ENCODE measurements at places on chromosomes 5 and 9.

- DNase-seq = no peak
Observed at GRCh38 chr5:155504606-155505005, 491.1 kb downstream of the KIF4B start.

DNA sequence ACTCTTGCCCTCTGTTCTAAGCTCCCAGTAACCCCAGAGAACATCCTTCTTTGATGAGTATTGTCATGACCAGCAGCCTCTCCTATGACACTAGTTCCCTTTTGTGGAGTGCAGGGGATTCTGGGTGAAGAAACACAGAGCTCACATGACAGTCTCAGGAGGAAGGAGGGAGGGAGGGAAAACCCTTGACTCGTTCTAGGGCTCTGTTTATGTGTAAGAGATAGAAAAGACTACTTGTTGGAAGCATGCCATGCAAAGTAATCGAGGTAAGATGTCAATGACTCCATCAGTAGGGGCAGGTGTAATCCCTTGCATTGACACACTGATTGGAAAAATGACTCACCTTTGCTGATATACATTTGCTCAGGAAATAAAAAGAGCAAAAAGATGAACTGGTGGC, 190.2 kb upstream of the ELL2 start:
- no peak for DNase-seq

DNA sequence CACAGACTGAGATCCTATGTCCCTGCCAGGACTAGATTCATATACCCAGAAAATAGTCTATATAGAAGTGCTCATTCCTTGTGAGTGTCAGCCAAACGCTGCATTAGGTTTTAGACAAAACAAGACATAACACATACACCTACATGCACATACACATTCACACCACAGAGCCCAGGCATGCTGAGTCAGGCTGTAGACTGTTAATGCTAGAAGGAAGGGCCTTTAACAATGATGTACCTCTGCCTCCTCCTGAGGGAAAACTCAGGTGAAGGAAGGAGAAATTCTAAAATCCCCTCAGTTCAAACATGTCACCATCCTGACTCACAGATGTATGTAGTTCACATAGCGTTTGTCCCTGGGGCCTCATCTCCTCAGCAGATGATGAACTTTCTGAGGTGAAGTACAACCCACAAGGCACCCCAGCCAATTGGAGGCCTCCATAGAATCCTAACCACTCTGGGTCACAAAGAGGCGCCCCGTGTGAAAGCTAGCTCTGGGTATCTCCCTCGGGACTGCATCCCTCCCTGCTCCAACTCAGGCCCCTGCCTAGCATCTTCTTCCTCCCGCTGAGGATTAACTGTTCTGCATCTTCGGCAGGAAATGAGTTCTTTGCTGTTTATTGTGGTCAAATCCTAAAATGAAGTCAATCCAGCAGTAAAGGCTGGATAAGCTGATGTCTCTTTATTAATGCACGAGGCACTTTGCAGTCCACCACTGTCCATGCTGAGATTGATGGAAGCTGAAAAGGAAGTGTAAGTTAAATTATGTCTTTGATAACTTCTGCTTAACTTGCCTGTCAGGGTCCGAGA, 40.8 kb upstream of the FSTL4 start:
- no peak for DNase-seq

GRCh38 chr9:950139-950538, 26.3 kb upstream of the DMRT3 start:
- no peak for DNase-seq

DNA sequence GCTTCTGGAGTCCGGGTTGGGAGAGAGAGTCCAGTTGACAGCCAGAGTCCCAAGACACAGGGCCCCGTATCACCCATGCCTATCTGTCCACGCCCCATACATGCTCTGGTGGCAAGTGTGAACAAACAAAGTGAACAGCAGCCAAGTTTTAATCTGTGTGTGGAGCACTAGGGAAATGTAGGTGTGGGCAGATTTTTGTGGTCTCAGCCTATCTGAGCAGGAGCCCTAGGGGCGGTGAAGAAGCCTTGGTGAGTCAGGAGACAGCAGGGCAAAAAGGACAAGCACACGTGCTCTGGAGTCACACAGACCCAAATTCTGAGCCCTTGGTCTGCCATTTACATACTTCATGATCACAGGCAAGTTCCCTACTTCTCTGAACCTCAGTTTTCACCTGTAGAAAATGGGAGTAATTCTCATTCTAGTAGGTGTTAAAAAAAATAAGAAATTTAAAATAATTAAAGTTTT, 23.2 kb downstream of the EGR1 start:
- no peak for DNase-seq

DNA sequence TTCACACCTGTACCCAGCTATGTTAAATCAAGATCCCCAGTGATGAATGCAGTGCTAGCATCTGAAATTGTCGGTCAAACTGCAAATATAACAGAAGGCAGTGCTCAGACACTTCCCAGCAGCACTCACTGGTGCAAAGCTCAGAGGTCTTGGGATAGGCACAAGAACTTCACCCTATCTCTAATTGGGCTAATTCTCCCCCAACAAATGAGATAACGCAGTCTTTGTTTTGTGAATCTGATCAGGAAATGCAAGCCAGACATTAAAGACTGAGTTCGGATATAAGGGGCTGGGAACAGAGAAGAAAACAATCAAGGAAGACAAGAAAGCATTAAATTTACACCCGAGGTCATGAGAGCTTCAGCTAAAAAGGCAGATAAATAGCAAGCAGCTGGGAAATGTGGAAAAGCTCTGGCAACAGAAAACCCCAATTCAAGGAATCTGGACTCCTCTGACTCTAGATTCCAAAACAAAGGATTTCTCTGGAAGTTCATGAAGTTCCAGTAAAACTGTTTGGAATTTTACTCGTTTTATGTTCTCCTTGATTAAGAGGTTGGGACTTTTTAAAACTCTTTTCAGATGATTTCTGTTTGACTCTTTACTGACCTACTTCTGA, 65.1 kb downstream of the GNA14 start:
- DNase-seq = no peak

DNA sequence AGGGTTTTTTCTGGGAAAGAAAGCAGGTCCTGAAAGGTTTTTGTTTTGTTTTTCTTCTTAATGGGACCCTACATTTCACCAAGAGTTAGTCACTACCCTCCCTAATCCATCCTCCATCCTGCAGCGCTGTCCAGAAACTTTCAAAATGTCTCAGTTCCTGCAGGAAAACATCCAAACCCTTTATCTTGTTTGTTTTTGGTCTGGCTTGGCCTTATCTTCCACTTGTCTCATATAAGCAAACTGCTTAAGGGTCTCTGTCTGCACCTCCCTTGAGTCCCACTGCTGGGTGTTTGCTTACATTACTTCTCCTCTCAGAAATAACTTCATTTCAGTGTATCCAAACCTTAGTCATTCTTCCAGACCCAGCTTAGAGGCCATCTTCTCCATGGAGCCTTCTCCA, 11.0 kb upstream of the TRAF1 start:
- no peak for DNase-seq

DNA sequence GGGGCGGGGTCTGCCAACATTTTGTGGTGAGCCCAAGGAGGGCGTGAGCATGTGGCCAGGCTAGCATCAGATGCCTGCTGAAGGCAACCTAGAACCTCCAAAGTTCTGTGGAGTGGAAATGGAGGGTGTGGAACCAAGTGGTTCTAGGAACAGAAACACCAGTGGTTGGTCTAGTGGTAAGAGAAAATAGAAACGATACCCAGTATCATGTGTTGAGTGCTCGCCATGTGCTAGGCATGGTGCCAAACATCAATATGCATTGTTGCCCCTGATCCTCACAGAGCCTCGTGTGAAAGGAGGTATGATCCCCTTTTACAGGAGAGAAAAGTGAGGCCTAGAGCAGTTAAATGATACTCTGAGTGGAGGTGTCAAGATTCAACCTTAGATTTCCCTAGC, 31.5 kb upstream of the MVB12B start:
- DNase-seq = no peak

DNA sequence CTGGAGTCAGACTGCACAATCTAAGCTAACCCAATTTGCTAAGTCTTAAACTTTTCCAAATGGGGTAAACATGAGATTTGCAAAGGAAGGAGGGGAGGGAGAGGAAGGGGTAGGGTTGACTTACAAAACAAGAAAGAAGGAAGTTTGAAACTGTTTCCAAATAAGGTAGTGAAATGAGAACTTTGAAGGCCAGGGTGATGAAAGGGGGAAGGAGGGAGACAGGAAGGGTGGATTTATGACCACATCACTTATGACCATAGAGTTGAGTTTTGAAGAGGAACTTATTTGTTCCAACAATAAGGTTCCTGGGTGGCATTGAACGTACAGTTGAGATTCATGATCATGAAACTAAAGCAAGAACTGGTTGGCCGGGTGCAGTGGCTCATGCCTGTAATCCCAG, 72.5 kb upstream of the DAPK1 start:
- no peak for DNase-seq

DNA sequence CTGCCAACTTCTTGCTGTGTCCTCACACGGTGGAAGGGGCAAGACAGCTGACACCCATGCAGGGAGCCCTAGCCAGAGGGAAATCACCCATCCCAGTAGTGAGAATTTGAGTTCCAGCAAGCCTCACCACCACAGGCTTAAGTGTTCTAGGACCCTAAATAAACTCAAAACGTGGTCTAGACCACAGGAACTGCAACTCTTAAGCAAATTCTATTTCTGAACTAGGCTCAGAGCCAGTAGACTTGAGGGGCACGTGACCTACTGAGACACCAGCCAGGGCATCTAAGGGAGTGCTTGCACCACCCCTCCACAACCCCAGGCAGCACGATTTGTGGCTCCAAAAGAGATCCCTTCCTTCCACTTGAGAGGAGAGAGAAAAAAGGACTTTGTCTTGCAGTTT, 96.0 kb upstream of the PHF24 start:
- no peak for DNase-seq

DNA sequence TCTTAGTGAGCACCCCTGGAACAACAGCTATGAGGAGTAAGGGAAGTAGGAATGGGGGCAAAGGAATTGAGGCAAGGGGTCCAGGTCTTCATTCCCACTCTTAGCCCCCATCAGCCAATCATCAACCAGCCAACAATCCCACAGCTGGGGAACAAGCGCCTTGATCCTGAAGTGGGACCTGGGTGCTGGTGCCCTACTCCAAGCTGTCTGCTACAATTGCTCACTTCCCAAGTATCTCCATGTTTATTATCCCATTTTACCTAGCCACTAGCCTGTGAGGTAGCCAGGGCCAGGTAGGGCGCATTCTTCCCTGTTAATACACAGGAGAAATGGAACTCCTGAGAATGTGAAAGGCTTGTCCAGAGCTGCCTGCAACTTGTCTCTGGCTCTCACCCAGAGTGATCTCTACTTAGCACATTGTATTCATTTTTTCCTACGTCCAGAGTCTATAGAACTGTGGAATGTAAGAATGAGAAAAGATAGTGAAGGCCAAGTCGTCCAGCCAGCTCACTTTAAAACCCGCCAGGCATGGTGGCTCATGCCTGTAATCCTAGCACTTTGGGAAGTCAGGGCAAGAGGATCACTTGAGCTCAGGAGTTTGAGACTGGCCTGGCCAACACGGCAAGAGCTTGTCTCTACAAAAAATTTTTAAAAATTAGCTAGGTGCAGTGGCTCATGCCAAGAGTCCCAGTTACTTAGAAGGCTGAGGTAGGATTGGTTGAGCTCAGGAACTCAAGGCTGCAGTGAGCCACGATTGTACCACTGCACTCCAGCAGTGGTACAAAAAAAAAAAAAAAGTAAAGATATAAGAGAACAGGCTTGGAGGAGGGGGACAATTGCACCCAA, 6.2 kb upstream of the DNAJC18 start:
- DNase-seq = no peak

GRCh38 chr9:78676009-78676408, 379.1 kb downstream of the PSAT1 start:
- DNase-seq = no peak

- DNase-seq = peak; percentile 73
Observed at GRCh38 chr9:19162956-19163355, 35.7 kb upstream of the PLIN2 start.

DNA sequence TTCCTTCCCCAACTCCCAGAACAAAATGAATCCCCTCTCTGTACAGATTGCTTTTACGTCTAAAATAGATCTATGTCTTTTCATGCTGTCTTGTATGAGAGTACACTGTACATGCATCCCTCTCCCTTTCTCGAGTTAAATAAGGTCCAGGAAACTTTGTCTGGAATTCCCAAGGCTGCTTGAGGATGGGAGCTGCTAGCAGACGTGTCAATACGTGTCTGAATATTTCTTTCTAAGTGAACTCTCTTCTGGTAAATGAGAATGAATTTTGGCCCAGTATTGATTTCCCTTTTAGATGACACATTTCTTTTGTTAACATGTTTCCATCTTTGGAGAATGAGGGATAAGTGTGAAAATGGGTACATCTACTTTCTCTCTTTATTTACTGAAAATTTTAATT, 59.6 kb upstream of the GAS1 start:
- no peak for DNase-seq

DNA sequence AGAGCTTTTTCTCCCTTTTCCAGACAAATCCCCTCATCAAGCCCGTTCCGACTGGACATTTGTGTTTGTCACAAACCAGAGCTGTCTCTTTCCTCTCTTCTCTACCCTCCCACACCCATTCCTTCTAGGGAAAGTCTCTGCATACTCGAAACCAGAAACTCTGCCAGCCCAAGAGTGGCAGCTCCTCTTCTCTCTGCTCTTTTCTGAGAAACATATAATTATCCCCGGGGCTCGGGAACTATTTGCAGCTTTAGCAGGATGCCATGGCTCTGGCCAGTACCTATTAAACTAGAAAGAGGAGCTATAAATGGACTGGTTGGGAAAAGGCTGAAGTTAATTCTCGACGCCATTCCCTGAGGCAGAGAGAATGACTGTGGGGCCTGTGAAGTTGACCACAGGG, 82.6 kb downstream of the SH3PXD2B start:
- no peak for DNase-seq

DNA sequence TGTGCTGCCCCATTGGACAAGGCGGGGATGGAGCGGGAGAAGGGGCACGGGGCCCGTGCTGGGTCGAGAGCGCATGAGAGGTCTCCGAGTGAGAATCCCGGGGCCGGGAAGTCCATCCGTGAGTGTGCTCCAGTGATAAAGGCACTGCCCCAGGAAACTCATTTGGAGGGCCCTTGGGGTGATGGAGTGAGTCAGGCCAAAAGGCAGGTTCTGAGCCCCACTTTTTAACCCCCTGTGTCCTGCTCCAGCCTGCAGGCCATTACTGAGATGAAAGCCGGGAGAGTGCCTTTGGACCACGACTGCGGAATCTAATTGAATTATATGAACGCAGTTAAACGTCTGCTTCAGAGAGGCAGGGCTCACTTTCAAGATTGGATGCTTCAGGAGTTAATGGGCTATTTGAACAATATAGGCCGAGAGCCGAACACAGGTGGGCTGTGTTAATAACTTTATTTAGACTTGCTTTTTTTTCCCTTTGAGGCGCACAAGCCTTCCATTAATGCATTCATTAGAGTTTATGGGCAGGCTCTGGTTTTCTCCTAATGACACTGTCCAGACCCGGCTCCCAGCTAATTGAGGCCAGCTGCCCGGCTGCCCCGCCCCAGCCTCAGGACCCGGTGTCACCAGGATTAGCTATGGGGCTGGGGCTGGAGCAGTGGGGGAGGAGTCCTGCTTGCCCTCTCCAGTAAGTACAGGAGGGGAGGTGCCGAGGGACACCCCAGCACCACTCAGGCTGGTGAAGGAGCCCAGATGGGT, 79.1 kb upstream of the LMX1B start:
- DNase-seq = no peak
